Stimulated activated CD4-positive, alpha-beta T cell treated with anti-CD3 and anti-CD28 coated beads, Interleukin-15, amount 100 ng/mL, for 24 hours (primary cell): ENCODE measurements at places on chromosomes 16 and 17.

DNA sequence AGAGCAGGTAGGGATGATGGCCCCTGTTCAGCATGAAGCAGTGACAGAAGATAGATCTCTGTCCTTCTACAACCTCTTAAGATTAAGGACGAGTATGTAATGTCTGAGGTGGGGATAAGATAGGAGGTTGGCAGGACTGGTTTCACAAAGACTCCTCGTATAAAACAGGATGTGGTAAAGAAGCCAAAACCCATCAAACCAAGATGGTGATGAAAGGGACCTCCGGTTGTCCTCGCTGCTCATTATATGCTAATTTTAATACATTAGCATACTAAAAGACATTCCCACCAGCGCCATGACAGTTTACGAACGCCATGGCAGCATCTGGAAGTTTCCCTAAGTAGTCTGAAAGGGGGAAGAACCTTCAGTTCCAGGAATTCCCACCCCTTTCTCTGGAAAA, 27.3 kb downstream of the MIS12 start:
- DNase-seq, result no peak

- no peak for DNase-seq
Measured at GRCh38 chr17:27226611-27227230, 67.2 kb upstream of the WSB1 start.

DNA sequence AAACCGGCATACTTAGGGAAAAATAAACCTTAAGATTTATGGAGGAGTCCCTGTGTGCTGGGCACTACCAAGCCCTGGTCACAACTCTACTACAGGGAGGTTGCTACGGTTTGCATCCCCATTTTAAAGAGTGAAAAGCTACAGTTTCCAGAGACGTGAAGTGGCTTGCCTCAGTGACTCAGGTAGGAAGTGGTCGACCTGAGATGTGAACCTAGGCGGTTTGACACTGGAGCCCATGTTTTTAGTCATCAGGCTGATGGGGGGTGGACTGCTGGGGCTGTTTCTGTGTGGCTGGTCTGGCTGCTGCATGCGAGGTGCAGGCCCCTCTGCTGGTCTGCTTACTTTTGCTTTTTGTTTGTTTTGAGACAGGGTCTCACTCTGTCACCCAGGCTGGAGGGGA, 6.6 kb downstream of the COX6A2 start:
- DNase-seq, result peak; percentile 71

- DNase-seq, result peak; percentile 94
Measured at GRCh38 chr17:41647940-41648410, 23.6 kb upstream of the KRT17 start.

DNA sequence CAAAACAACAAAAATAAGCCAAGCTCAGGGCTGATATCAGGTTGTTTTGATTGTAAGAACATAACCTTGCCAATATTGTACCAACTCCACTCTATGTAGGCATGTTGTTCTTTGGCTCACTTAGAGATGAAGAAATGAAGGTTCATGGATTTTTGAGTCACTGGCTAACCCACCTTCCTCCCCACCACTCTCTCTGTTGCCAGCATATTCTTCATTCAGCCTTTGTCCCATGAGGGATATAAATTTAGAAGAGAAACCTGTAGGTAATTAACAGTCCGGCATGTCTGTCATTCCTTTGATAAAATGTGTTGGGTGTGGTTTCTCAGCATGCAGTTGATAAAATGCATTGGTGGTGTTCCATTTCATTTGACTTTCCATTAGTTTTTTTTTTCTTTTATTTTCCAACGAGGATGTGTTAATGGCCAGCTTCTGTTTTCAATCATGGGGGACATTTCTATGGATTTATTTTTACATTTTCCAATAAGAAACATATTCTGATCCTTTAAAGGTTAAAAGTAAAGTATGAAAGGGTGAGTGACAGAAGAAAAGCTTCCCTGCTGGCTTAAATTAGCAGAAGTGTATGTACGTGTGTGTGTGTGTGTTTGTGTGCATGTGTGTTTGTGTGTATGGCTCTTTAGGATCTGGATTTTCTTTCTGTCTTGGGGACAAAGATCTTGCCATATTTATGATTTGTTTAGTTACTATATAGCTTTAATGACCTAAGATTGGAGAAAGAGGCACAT, 166.2 kb upstream of the KCNJ16 start:
- no peak for DNase-seq

DNA sequence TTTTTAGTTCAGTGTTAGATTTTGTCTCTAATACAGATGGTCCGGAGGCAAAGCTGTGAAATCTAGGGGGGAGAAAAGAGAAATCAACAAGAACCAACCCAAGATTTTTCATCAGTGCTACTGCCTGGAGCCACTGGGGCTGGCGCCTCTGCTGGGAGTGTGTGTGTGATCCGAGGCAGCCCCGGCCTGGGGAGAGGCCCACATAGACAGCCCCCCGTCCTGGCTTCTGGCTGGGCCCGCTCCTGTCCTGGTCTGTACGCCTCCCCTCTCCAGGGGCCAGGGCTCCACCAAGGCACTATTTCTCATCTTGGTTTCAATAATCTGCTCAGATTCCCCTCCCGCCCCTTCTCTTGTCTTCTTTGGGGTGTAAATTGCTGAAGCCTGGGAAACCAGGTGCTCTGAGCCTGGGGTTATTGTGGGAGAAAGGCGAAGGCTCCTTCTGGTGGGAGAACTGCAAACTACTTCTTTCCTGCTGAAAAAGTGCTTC, 7.8 kb downstream of the BAHCC1 start:
- no peak for DNase-seq

DNA sequence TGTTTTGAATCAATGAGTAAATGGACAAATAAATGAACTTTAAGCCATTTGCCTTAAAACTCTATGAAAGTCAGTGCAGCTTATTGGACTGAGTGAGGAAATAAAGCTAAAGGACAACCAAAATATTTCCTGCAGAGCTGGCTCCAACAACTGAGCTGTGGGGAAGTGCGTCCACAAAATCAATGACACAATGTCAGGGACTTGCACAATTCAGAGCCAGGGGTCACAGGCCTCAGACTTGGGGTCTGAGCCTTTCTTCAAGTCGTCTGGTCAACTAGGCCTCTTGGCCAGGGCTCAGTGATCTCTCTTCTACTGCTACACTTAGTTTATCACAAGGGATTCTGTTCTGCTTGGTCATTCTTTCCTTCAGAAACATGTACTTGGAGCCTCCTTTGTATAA, 26.2 kb upstream of the RHBDL3 start:
- no peak for DNase-seq

- DNase-seq, result no peak
Measured at GRCh38 chr16:81486540-81487061, 42.0 kb downstream of the CMIP start.

DNA sequence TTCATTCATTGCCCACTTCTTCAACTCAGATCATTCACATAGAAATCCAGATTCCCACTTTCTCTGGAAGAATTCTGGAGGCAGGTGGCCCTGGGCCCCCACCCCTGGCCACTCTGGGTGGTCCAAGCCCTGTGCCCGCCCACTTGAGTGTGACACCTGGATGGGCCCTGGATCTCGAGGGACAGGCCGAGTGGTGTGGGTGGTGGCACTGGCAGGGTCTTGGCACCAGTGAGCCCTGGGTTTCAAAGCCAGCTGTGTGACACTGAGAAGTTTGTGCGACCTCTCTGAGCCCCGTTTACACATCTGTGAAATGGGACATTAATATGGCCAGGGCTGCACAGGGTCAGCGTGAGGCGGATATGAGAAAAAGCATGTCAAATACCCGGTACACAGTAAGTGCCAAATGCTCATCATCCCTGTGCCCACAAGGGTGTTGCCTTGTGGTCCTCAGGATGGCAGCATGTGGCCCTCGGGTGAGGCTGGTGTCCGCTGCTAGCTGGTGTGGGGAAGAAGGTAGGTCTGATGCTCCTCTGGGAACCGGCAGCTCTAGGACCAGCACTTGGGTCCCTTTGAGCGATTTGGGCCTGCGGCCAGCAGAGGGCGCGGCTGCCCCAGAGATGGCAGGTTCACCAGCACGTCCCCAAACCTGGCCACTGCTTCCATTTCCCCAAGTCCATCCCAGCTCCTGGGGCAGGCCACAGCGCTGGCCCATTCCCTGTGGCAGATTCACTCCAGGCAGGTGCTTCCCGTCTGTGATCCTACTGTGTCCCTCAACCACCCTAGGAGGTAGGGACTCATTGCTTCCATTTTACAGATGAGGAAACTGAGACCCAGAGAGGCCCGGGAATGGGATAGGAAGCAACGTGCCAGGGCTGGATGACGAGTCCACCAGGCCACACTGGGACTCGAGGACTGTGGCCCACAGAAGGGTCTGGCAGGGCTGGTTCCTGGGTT, 3.6 kb downstream of the OSGIN1 start:
- DNase-seq, result peak; percentile 87

DNA sequence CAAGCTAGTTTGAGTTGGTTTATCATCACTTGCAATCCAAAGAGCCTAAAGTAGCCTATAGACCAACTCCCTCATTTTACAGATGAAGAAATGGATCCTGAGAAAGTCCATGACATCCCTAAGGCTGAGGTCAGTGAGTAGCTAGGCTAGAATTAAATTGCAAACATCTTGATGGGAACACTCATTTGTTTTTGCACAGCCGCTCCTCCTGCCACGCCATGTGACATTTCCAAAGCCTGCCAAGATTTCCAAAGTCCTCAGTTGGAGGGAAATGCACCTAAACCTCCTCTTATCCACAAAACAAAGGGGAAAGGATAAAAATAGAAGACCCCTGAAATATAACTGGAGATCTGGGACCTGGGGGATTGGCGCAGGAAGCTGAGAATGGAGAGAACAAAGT, 15.0 kb downstream of the TMEM92 start:
- no peak for DNase-seq

GRCh38 chr16:56279132-56279531, 87.8 kb downstream of the GNAO1 start:
- peak; percentile 71 for DNase-seq

- DNase-seq, result no peak
Measured at GRCh38 chr16:85923153-85924021, 24.4 kb downstream of the IRF8 start.

- DNase-seq, result no peak
Measured at GRCh38 chr17:41505809-41506767, 676 bp upstream of the KRT13 start.

GRCh38 chr17:51435171-51435552, 174.8 kb downstream of the UTP18 start:
- peak; percentile 30 for DNase-seq

- no peak for DNase-seq
Measured at GRCh38 chr17:70820276-70820675, 650.9 kb downstream of the KCNJ2 start.

DNA sequence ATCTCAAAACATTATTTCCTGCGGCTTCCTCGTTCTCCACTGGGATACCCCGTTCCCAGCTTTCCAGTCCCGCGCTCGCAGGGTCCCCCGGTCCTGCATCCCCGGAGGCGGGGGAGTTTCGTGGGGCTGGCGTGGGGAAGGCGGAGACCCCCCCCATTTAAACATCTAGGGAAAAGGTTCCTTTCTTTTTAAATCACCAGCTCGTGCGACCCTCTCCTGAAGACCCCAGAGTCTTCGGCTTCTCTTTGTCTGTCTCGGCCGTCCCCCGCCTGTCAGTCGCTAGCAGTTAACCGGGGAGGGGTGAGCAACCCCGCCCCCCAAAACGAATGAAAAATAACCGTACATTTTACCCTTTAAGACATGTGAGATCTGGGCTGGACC, 473 bp upstream of the IGF2BP1 start:
- DNase-seq, result no peak

GRCh38 chr16:47617732-47618131, 156.6 kb downstream of the PHKB start:
- DNase-seq, result no peak

GRCh38 chr16:1026057-1026783, 44.6 kb downstream of the SOX8 start:
- no peak for DNase-seq

- DNase-seq, result no peak
Measured at GRCh38 chr17:44188576-44189403, 2.0 kb downstream of the TMUB2 start.

GRCh38 chr17:80770881-80771611, 220.6 kb upstream of the CHMP6 start:
- DNase-seq, result no peak

- DNase-seq, result no peak
Measured at GRCh38 chr16:26877421-26877820, 189.3 kb upstream of the C16orf82 start.

GRCh38 chr17:16013943-16014407, 14.4 kb downstream of the TTC19 start:
- no peak for DNase-seq

GRCh38 chr16:53518550-53519416, 15.8 kb upstream of the AKTIP start:
- DNase-seq, result peak; percentile 79

GRCh38 chr16:50994995-50995394, 156.1 kb downstream of the SALL1 start:
- DNase-seq, result no peak

DNA sequence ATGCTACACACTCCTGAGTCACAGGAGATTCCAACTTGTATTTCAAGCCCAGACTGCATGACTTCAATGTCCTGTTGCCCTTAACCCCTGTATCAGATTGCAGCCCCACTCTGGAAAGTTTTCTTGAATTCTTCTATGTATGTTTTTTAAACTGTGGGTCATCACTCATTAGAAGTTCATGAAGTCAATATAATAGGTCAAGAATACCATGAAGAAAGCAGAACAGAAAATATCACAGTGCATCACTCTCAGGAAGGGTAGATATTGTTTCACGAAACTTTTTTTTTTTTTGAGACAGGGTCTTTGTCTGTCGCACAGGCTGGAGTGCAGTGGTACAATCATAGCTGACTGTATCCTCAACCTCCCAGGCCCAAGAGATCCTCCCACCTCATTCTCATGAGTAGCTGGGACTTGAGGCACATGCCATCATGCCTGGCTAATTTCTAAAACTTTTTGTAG, 20.5 kb downstream of the PRKCB start:
- DNase-seq, result no peak

GRCh38 chr17:40551091-40551878, 14.0 kb downstream of the CCR7 start:
- DNase-seq, result no peak

- DNase-seq, result no peak
Measured at GRCh38 chr16:79593074-79593531, 7.4 kb downstream of the MAF start.

GRCh38 chr16:83318390-83318789, 489.4 kb upstream of the HSBP1 start:
- DNase-seq, result no peak

DNA sequence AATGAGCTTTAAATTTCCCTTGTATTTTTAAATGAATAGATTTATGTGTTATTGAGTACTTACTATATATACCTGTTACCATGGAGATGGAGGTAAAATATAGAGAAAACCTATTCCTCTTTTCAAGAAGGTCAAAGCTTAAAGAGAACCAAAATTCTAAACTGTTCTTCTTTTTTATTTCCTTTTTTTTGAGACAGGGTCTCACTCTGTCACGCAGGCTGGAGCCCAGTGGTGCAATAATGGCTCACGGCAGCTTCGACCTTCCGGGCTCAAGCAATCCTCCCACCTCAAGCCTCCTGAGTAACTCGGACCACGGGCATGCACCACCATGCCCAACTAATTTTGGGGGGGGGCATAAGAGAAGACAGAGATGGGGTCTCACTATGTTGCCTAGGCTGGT, 25.0 kb upstream of the TMEM97 start:
- DNase-seq, result no peak
